HT-29 (cell line): ENCODE measurements at places on chromosomes 11 and 22. TPM values are rescaled to one million over a fixed set of nuclear protein-coding genes. Genes with fewer than 3 reads are reported as not detected.

GRCh38 chr11:93969925-93970922 is 50.9 kb upstream of the HEPHL1 start:
- DNase-seq = no peak

DNA sequence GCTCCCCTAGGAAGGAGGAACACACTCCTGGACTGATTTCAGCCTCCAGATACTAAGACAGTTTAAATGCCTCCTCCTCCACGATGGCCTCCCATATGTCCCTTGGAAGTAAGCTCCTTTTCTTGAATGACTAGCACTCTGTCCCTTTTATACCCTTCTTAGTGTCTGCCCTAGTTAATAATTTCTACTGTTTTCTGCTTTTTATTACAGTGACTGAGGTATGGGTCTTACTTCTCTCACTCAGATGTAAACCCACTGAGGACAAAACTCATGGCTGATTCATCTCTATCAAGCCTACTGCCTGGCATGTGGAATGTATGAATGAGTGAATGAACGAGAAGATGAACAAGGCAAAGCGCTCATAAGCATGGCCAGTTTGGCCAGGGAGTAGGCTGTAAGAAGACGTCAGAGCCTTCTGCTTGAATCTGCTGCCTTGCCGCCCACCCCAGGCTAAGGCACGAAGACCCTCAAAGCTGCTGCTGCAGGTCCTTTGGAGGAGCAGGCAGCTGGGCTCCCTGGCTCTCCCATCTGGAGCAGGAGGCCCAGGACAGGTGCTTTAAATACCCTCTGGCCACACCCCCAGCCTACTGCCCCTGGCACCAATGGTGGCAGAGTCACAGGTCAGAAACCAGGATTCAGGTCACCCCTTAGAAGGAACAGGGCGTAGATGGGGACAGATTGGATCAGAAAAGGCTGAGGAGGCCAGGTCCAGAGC is 8.2 kb upstream of the PGA3 start:
- DNase-seq = no peak

DNA sequence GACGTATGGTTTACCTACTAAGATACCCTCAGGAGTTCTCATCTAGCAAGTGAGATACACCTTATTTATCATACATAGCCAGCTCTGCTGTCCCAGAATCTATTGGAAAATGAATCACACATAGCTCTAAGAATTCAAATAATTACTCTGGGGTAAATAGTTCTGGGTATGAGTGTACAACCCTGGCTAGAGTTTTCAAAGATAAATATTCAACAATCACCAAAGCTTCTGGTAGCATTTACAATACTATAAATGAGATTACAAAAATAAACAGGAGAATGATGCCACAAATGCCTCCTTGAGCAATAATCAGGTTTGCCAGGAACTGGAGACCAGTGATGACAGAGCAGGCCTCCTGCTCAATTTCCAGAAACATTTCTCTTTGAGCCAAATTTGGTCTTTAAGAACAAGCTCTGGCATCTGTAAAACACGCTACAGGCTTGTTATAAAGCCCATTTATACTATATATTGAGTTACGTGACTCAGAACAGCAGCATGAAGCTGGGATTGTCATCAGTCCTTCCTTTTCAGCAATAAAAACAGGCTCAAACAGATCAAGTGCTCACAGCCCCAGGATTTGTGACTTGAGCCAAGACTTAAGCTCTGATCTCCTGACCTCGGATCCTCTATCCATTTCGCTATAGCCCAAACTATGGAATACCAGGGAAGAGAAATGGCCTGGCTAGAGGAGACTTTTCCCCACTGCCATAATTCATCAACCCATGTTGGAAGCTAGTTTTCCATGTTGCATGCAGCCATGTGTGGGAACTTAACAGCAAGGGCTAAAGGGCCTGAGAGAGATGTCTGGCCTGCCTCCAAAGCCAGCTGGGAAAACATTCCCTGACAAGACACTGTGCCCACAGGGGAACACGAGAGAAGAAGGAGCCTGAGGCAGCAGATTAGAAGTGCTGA is 19.7 kb downstream of the RAB30 start:
- DNase-seq = no peak

DNA sequence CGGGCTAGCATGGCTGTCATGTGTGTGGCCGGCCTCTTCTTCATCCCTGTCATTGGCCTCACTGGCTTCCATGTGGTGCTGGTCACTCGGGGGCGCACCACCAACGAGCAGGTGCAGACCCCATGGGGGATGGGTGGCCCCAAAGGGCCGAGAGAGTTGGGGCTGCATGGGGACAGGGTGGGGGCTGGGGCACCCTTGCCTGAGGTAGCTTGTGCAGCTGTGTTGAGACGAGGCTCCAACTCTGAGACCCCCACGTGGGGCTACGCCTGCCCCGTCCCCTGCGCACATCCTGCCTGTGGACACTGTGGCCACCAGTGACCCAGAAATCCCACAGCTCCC is 8.5 kb downstream of the ZDHHC8 start:
- DNase-seq = no peak

DNA sequence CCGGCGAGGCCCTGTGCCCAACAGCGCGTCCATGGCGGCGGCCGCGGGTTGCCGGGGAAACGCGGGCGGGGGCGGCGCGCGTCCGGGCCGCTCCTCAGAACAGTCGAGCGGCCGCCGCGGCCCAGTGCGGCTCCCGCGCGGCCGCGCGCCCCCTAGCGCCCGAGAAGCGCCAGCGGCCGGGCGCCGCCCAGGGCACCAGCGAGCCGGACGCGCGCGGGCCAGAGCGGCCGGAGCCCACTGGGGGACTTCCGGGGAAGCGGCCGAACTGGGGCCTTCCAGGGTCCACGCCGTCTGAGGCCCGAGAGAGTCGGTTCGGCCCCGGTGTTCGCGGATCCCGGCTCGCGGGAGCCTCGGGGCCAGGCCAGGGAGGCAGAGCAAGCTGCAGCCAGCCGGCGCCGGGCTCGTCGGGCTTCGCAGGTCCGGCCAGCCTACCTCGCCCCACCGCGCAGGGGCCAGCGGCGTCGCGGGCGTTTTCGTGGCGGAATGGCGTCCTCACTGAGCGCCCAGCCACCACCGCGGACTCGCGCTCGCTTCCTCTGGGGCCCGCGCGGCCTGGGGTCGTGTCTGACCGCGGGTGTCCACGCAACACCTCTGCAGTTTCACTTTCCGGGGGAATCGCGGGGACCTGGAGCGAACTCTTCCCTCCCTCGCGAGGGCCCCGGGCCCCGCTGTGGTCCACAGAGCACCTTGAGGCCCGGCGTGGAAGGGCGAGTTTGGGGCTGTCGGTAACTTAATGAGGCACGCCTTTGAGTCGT is at the start of gene DENND6B:
TSS of gene DENND6B (minus strand) at position 57 of the 755 bp plus-strand sequence. CDS start at position 33, 24 bp downstream.
- DNase-seq = peak; percentile 69

DNA sequence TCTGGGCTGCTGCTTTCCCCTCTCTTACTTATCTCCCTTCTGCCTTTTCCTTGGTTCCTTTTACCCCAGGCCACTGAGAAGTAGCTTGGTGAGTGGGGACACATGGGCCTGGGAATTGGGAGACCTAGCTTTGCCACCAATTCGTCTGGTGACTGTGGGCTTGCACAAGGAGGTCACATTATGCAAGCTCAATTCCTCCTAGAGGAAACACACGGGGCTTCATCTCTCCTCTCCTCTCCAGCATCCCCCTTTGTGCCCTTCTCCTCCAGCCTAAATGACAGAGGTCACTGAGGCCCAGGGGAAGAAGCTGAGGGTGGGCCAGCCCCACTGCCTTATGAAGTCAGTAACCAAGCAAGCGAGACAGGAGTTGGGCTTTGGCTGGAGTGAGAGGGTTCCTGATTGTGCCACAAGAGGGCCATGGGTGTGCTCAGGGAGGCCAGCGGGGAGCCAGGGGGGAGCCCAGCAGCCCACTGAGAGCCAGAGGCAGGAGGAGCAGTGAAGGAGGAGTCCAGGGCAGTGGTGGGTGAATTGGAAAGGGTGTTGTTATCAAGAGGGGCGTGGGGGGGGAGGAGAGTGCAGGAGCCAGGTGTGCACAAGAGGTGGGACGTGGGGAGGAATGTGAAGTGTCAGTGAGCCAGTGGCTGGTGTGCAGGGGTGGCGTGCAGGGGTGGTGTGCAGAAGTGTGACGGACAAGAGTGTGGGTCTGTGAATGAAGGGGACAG is 2.0 kb downstream of the CLCF1 start:
- DNase-seq = peak; percentile 83

DNA sequence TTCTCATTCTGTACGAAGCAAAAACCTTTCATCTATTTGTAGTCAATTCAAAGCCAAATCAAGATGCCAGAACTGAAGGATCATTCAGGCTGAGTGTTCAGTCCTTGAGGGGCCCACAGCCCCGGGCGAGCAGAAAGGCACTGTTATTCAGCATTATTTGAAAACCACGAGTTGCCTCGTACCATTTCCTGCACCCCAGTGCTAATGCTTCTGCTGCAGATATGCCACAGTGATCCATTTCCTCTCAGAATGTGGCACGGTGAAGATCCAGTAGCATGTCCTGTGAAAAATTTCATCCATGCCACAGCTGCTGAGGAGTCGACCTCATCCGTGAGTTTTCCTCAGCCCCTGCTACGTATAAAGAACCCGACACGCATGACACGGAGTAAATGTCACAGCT is 85.4 kb downstream of the OSBP2 start:
- no peak for DNase-seq

GRCh38 chr22:20646906-20647305 is 127.0 kb upstream of the SERPIND1 start:
- no peak for DNase-seq

DNA sequence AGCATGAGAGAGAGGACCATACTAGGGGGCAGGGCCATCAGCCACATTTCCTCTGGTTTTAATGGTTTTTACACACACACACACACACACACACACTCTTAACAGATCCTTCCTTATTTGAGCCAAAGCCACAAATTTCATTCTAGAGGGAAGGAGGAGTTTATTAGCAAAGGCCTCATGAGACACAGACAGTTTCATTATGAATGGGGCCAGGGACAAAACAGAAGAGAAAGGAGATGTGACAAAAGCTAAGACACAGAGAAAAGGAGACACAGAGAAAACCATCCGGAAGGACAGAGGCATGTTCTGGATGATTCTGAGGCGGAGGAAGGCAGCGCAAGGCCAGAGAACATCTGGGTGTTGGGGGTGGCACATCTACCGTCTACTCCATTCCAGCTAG is 32.2 kb upstream of the ARFGAP3 start:
- no peak for DNase-seq

GRCh38 chr11:88103337-88104206 is 71.7 kb downstream of the RAB38 start:
- peak; percentile 87 for DNase-seq

The OR52I1 gene
- not detected in 2 replicates for total RNA-seq

The TMEM191B gene
- 5.0 and 12.5 TPM in 2 replicates for total RNA-seq

The OR10D3 gene
- total RNA-seq = not detected in 2 replicates

The OR8I2 gene
- not detected in 2 replicates for total RNA-seq
